Stimulated activated CD8-positive, alpha-beta memory T cell treated with anti-CD3 and anti-CD28 coated beads, Interleukin-4, amount 100 ng/mL, for 4 hours (primary cell): ENCODE measurements at places on chromosomes 6 and 20.
A peak's percentile ranks its signal among the peaks of the same experiment; 100 is the strongest.

GRCh38 chr6:45609141-45609638, 231.5 kb upstream of the SUPT3H start:
- DNase-seq, result no peak

DNA sequence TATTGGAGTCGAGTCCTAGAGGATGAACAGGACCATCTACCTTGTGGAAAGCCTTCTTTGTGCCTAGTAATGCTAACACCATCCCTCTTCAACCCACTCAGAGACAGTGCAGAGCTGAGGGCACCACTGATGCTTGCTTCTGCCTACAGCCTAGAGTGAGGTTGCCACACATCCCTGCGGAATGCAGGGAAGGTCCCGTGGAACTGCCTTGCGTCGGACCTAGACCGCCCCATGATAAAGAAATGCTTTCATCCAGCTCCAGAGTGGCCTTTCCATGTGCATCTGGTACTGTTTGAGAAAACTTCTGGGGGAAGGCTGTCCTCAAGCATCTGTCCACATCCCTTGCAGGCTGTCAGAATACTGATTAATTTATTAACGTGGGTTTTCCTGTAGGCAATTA, 168.4 kb downstream of the PHACTR1 start:
- DNase-seq, result no peak

- DNase-seq, result no peak
Measured at GRCh38 chr20:40980106-40980827, 48.4 kb upstream of the TOP1 start.

DNA sequence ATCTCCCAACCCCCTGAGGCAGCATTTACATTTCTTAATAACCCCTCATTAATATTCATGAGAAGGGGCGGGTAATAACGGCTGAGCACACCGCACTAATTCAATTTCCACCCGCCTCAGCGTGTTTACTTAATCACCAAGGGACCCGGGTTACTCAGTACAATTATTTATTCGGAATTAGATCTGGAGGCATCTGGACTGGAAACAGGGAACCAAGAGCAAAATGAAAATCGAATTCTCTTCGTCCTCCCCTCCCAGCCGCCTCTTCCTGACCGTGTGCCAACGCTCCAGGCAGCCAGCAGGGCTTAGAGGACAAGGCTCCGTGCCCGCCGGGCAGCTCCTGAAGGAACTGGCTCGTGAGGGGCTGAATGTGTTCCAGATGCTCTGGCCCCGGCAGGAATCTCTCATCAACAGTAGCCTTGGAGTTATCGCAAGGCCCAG, 23.5 kb upstream of the CTNNBL1 start:
- no peak for DNase-seq

DNA sequence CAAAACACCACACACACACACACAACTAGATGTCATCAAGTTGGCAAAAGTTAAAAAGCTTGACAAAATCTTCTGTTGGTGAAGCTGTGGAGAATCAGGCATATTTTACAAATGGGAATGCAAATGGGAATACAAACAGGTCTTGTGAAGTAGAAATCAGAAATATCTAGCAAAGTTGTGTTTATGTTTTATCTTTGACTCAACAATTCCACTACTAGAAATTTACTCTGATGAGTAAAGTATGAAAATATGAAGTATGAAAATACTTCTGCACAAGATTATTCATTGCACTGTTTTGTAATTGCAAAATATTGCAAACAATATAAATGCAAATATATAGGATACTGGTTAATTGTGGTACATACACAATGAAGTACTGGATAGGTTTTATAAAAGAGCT, 1166.0 kb upstream of the GJE1 start:
- DNase-seq, result no peak

DNA sequence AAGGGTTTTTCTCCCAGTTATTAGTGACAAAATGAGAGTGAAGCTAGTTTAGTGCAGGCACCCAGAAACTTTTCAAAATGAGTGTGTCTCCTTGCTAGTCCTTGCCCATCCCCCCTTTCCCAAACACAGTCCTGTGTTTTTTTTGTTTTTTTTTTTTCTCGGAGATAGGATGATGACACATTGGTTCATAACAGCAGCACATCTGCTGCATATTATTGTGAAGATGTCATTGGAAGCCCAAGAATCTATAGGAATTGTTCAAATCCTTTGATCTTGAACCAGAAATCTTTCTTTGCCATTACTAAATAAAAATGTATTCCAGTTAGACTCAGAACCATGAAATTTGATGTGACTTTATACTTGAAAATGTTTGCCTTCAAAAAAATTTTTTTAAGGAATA, 162.4 kb downstream of the FRK start:
- DNase-seq, result no peak

DNA sequence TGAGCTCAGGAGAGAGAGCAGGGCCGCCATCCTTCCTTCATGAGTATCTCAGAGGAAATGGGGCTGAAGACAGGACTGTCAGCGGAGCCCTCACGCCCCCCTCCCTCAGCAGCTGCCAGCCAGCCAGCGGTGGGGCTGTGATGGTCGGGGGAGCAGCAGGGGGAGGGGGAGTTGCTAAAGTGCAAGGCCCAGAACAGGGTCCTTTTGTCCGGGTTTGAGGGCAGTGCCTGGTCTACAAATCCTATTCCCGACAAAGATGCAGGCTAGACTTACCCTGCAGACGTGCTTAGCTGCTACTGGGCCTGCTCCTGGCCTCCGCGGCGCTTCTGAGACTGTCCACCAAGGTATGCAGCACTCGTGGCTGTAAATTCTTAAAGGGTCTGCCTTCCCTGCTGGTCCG, 593.4 kb upstream of the CDH4 start:
- DNase-seq, result no peak

- no peak for DNase-seq
Measured at GRCh38 chr6:149094934-149095351, 222.6 kb upstream of the TAB2 start.

DNA sequence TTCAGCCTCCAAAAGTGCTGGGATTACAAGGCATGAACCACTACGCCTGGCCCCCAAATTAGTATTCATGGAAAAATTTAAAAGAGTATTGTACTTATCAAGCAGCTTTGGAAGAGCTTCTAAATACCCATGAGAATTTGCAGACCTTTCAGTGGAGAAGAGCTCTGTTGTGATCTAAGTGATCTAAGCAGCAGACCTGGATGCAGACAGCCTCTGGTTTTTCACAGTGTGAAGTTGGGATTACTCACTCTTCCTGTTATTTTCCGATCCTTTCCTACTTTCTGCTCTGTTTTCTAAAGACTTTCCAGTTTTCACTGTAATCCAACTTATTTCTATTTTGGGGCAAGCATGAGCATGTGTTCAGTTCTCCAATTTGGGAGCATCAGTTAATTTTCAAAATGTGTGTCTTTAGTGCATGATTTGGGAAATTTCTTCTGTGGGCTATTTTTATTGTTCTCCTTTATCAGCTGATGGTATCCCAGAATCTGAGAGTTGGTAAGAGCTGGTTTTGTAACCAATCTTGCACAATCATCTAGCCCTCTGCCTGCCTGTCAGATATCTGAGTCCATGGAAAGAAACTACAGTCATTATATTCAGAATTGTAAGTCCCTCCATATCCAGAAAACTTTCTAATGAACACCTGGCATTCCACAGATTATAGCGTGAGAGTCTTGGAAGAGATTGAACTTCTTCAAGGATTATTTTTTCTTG, 207.7 kb upstream of the DTNBP1 start:
- no peak for DNase-seq

GRCh38 chr20:41176711-41177552, 39.6 kb downstream of the PLCG1 start:
- no peak for DNase-seq

- DNase-seq, result no peak
Measured at GRCh38 chr20:21874127-21874526, 168.7 kb downstream of the PAX1 start.

- no peak for DNase-seq
Measured at GRCh38 chr6:9116026-9116425, 680.7 kb upstream of the SLC35B3 start.

DNA sequence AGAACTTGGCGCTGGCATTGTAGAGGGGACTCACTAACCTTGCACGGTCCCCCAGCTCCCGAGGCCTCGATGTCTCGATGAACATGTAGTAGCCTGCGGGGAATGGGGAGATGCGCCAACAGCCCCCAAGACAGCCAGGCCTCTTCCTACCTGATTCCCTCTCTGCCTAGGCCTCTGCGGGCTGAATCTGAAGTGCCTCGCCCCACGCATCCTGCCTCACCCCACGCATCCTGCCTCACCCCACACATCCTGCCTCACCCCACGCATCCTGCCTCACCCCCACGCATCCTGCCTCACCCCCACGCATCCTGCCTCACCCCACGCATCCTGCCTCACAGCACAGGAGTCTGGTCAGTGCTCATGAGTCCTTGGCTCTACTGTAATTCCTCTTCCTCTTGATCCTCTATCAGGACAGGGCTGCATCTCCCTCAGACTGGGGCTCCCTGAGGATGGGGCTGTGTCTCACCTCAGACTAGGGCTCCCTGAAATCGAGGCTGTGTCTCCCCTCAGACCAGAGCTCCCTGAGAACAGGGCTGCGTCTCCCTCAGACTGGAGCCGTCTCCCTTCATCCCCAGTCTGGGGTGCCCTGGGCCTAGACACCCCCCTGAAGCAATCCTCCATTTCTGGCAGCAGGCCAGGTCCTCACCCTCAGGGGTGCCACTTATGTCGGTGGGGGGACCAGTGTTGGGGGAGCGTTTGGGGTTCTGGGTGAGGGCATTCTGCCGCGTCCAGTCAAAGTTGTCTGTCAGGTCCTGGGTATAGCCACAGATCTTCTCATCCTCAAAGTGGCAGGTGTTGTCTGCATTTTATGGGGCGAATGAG, 53.6 kb downstream of the MDGA1 start:
- DNase-seq, result peak; percentile 24

GRCh38 chr20:61520893-61521460, 268.9 kb downstream of the CDH4 start:
- no peak for DNase-seq

DNA sequence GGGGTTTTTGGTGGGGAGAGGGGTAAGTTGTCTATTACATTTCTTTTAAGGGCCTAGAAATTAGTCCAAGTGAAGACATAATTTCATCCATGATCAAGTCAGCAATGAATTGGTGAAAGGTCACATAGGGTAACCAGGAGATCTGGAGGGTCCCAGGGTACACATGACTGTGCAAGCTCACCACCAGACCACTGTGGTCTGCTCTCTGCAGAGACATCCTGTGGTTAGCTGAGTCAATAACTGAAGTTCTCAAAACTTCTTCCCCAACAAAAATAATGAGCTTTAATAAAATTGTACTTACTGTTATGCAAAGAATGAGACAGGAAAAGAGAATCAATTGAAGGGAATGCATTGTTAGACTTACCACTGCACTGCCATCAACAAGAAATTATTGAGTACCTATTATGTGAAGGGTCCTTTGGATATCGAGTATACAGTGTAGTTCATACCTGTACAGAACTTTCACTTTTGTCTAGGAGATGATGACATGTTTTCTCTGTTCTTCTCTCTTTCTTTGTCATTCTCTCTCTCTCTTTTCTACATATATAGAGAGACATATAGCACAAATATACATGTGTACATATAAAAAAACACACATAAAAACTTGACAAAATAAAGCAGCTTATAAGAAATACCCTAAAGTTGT, 209.8 kb downstream of the GJA1 start:
- DNase-seq, result no peak

DNA sequence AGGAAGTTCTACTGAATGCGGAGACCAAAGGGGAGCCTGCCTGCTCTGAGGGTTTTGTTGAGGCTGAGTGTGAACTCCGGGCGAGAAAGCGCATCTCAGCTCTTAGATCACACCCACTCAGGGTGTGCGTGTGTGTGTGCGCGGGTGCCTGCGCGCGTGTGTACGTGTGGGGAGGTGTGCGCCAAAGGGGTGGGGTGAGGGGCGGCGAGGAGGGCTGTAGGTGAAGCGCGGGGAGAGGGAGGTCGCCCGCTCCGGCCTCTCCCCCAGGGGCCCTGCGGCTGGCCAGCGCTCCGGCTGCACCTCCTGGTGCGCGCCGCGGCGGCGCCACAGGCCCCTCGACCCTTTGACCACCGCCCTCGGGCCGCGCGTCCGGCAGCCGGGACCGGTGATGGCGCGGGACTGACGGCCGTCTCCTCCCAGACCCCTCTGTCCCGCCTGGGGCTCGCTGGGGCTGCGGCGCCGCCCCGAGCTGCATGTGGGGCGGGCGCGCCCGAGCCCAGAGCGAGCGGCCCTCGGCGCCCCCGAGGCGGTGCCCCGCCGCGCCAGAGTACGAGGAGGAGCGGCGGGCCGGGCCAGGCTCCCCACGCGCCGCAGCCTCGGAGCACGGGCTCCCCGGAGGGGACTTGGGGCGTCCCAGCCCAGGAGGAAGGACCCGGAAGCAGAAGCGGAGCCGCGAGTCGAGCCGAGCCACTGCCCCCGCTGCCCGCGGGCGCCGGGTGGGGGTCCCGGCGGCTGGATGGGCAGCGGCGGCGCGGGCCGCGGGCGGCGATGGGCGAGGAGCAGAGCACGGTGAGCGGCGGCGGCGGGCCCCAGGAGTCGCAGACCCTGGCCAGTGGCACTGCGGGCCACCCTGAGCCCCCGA, at the start of gene RNF217:
Gene RNF217, plus strand, starts transcription at position 661 of the 862 bp plus-strand sequence. Its CDS starts 108 bp downstream, at position 769.
- DNase-seq, result no peak

GRCh38 chr6:2257363-2257762, 12.0 kb upstream of the GMDS start:
- no peak for DNase-seq

DNA sequence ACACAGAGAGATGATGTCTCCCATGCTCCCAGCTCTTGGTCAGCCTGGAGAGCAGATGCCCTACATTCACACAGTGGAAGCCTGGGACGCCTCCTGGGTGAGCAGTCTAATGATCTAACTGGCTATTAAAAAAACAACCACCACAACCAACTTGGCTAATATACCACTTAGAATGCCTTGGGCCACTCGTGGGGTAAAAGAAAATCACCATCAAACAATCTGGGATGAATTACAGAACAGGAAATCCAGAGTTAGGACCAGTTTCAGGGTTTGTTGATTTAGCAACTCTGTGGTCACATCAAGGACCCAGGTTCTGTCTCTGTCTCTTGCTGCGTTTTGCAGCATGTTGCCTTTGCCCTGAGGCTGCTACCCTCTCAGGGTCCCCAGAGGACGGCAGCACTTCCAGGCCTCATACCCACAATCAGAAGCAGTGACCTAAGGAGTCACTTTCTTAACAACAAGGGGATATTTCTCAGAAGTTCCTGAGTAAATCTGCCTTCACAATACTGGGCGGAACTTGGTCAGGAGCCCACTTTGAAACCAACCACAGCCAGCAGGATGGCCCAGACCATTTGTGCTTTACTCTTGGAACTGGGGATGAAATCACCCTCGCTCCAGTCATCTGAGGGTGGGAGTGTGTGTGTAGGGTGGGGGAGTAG, 118.7 kb downstream of the CLIC5 start:
- no peak for DNase-seq
